ENCODE measurements at places on chromosomes 11 and 22. TPM values are rescaled to one million over a fixed set of nuclear protein-coding genes. Genes with fewer than 3 reads are reported as not detected.

HORMAD2 gene
- not detected for total RNA-seq

FIBIN gene
- total RNA-seq = not detected

DNA sequence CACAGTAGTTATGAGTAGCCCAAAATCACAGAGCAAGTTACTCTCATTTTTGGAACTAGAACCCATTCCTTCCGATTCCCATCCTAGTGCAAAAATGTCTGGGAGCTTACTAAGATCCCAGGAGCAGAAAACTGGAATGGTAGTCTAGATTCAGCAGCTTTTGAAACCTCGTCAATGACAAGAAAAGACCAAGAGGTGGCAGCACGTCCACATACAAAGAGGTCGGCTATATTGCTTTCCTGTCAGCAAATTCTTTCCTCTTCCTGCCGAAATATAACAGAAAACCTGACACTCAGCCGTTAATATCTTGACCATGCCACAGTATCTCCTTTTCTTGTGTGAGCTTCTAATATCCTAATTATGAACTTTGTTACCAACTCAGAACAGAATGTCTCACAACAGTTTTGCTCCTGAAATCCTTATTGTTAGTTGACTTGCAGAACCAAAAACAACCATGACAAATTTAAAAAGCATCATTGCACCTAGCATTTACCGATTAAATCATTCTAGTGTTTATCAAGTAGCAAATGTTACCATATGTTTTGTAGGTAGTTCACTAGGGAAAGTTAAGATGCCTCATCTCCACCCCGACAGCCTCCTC lies 92.8 kb upstream of the OR9G4 start:
- H3K36me3 ChIP-seq = peaks cover 6% of the 10 kb centered on the region
- peak; percentile 45 for DNase-seq
- H3K4me3 ChIP-seq = no peak overlapping the region
- H3K4me1 ChIP-seq = no peaks in the 10 kb centered on the region
- no peak overlapping the region for H3K27ac ChIP-seq
- no peaks in the 10 kb centered on the region for H3K27me3 ChIP-seq

DNA sequence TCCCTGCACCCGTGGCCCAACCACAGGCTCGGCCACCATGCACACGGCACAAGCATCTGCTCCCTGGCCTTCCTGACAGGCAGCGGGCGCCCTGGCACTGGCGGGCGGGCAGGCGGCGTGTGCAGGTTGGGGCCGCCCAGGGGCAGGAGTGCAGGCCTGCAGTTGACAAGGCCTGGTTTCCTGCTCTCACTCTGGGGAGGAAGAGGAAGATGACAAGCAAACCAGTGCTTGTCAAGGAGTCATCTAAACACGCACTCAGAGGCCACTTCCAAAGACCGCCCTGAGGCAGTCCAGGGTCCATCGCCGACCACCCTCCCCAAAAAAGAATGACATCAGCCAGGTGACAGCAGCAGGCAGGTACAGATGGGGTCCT lies 65.3 kb upstream of the LINC01488 start:
- H3K4me3 ChIP-seq = no peak overlapping the region
- H3K27me3 ChIP-seq = no peaks in the 10 kb centered on the region
- H3K36me3 ChIP-seq = peaks cover 6% of the 10 kb centered on the region
- no peak overlapping the region for H3K27ac ChIP-seq

DNA sequence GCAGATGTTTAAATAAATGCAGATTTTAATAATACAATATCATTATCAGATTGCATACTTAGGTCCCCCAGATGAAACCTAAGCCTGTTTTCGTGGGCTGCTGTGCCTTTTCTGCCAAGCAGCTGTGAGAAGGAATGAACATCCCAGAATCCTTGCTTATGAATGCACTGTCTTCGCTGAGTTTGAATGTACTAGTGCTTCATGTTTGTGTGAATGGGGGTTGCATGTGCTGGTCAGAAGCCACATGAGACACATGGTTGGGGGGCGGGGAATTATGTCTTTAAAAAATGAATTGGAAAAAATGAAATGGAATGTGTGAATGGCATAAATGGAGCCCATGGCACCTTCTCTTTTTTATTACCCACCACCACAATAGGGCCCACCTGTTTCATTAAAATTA lies 125.4 kb upstream of the HSD17B12 start:
- H3K4me1 ChIP-seq = peaks cover 14% of the 10 kb centered on the region
- H3K36me3 ChIP-seq = no peaks in the 10 kb centered on the region
- H3K4me3 ChIP-seq = no peak overlapping the region
- no peaks in the 10 kb centered on the region for H3K27me3 ChIP-seq
- H3K27ac ChIP-seq = no peak overlapping the region

DNA sequence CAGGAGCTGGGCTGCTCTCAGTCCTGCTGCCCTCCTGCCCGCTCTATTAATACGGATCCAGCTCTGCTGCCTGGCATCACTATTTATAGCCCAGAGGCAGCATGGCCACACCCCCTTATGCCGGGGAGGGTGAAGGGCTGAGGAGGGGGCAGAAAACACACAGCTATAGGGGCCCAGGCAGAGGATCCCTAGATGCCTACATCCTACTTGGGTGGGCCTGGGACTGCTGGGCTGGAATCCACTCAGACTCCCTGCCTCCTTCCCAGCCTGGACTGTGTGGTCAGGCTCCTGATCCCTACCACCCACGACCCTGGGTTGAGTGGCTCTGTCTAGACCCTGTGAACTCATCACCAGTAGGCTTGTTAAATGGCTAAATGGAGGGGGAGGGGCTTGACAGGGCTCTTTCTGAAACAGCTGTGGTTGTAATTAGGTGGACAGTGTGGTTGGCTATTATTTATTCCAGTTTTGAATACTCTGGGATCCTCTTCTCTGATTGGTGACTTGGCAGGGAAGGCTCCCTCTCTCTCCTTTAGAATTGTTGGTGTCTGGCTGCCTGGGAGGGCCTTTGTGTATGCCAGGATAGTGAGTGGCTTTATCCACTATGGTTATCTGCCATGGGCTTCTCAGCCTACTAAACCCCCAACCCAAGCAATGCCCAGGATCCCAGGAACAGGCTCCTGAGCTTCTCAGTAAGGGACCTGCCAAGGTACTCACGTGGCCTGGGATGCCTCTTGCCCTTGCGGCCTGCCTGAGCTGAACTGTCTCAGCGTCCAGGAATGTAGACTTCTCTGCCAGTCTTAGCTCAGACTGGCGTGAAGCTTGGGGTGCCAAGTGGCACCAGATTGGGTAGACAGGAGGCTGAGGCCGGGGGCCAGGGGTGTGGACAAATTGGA lies 15.2 kb downstream of the PHLDB1 start:
- DNase-seq = no peak
- peak overlapping the region; percentile 81 for H3K4me3 ChIP-seq
- H3K27ac ChIP-seq = no peak overlapping the region
- H3K4me1 ChIP-seq = peaks cover 2% of the 10 kb centered on the region
- H3K27me3 ChIP-seq = no peaks in the 10 kb centered on the region

DNA sequence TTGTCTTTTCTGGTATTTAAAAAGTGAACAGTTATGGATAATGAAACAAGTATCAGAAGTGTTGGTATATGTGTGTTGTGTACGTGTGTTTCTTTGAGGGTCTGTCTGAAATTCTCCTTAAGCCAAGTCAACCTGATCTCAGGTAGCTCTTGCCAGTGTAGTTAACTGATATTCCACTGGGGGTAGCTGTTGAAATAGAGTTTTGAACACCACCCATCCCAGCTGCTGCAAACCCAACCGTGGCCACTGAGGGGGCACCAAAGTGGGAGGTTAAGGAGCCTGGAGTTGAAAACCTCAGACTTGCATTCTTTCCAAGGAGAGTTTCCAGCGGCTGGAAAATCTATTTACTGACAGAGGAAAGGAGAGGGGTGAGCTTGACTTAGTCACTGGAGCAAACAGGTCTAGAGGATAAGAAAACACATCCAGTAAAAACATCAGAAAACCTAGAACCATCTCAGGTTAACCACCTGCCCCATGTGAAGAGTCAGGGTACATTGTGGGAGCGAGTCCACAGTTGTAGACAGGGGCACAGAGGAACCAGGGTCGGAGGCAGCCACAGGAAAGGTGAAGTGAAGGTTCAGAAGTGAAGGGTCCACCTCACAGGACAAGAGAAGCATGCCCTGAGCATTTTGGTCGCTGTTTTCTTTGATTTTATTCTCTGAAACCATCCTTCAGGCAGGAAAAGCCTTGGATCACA lies 8.8 kb upstream of the CUL5 start:
- no peaks in the 10 kb centered on the region for H3K36me3 ChIP-seq
- no peak overlapping the region for H3K27ac ChIP-seq
- peak overlapping the region; percentile 26 for H3K4me3 ChIP-seq
- peak; percentile 85 for DNase-seq
- H3K27me3 ChIP-seq = no peaks in the 10 kb centered on the region

- H3K4me1 ChIP-seq = peaks cover 1% of the 10 kb centered on the region
- H3K4me3 ChIP-seq = no peak overlapping the region
- DNase-seq = peak; percentile 80
- H3K27ac ChIP-seq = no peak overlapping the region
- H3K36me3 ChIP-seq = no peaks in the 10 kb centered on the region
Observed at GRCh38 chr11:74702383-74703007, 28.7 kb downstream of the CHRDL2 start.

- no peaks in the 10 kb centered on the region for H3K36me3 ChIP-seq
- no peak overlapping the region for H3K27ac ChIP-seq
- DNase-seq = no peak
- no peak overlapping the region for H3K4me3 ChIP-seq
- H3K4me1 ChIP-seq = no peaks in the 10 kb centered on the region
- H3K27me3 ChIP-seq = no peaks in the 10 kb centered on the region
Observed at GRCh38 chr11:127255209-127255608, 254.6 kb upstream of the KIRREL3 start.

DNA sequence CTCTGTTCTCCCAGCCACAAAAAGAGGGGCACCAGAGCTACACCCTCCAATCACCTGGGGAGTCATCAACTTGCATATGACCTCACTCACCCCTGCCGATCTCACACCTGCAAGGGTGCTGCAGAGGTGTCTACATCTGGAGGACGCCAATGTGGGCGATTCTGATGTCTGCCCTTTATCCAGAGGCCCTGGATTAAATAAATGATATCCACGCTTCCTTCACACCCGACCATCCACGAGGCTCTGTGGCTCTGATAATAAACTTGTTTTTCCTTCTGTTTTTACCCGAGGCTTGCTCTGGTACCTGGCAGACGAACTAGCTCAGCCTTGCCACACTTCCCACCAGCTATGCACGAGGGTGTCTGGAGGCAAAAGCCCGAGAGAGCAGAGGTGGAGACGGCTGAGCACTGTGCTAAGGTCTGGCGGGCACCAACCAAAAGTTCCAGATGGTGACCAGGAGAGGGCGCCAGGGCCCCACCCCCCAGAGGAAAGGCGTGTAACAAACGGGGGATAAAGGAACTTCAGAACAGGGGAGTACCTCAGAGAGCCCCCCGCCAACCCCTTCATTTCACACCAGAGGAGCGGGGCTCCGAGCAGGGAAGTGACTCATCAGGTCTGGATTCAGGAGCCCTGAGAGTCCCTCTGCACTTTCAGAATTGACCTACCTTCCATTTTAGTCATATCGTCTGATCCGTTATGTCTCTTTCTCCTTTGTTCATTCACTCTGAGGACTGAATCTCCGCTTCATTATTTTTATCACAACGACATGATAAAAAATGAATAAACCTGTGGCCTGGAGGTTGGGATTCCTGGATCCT lies 13.5 kb downstream of the SCN3B start:
- DNase-seq = peak; percentile 77
- H3K36me3 ChIP-seq = no peaks in the 10 kb centered on the region
- H3K4me1 ChIP-seq = peaks cover 2% of the 10 kb centered on the region
- no peak overlapping the region for H3K27ac ChIP-seq
- no peaks in the 10 kb centered on the region for H3K27me3 ChIP-seq

- H3K4me3 ChIP-seq = no peak overlapping the region
- no peaks in the 10 kb centered on the region for H3K27me3 ChIP-seq
- no peaks in the 10 kb centered on the region for H3K36me3 ChIP-seq
- H3K4me1 ChIP-seq = peaks cover 17% of the 10 kb centered on the region
- DNase-seq = no peak
Observed at GRCh38 chr11:35950082-35950481, 6.2 kb downstream of the LDLRAD3 start.

DNA sequence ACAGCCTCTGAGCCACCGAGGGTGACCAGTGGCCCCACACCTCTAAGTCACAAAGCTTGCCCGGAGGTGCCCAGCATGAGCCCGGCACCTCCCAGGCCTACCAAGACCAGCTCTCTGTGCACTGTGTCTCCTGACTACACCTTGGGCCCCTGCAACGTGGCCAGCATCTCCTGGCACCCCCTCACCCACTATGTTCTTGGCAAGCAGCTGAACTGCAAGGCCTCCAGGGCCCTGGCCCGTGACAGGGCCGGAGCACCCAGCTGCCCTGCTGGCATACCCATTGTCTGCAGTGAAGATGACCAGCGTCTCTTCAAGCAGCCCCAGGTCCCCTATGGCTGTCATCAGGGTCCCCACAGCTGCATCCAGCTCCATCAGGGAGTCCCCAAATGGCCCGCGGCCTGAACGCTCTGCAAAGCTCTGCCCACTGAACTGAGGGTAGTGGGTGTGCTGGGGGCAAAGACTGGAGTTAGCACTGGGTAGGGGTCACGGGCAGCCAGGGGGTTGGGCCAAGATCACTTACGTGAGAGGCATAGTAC lies 1.6 kb downstream of the ARSA start:
- peak; percentile 17 for DNase-seq
- H3K4me3 ChIP-seq = peak overlapping the region; percentile 60
- H3K27me3 ChIP-seq = peaks cover 7% of the 10 kb centered on the region
- H3K36me3 ChIP-seq = no peaks in the 10 kb centered on the region
- no peak overlapping the region for H3K27ac ChIP-seq

DNA sequence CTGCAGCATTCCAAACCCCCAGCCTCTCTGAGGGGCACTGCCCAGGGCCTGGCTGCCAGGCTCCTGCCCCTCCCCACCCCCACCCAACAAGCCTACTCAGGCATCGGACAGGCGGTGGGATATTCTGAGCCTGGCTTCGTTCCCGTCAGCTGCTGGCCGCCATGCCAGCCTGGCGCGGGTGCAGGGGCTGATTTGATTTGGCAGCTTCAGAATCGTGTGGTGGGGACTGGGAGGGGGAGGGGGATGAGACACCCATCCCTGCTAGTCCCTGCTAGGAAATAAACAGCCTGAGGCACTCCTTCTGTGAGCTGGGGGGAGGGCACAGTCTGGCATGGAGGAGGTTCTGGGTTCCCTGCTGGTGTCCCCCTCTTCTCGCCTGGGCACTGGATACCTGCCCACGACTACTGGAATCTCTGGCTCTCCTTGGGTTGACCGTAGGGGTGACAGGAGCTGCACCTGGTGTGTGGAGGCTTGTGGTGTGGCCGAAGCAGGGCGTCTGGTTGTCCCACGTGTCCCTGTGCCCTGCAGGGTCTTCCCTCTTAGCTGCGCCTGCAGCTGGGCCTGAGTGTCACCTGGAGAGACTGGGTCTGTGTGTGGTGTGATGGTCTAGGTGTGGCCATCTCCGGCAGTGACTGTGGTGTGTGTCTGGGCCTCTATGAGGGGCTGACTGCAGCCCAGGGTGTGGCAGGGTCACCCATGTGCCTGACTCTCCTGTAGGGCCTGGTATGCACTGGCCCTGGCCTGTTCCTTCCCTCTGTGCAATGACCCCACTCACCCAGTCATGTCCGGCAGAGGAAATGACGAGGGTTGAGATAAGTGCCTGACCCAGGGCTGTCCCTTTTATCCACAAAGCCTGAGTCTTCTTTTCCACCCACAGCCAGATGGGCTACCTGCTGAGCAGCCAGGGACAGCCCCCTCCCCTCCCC lies 42.2 kb downstream of the PDE2A start:
- H3K4me1 ChIP-seq = peaks cover 5% of the 10 kb centered on the region
- H3K27ac ChIP-seq = no peak overlapping the region
- peaks cover 1% of the 10 kb centered on the region for H3K36me3 ChIP-seq
- no peak for DNase-seq
- no peaks in the 10 kb centered on the region for H3K27me3 ChIP-seq

Measured in H9 (cell line).